ENCODE measurements at places on chromosomes 1 and 21. TPM values are rescaled to one million over a fixed set of nuclear protein-coding genes. Genes with fewer than 3 reads are reported as not detected.

DNA sequence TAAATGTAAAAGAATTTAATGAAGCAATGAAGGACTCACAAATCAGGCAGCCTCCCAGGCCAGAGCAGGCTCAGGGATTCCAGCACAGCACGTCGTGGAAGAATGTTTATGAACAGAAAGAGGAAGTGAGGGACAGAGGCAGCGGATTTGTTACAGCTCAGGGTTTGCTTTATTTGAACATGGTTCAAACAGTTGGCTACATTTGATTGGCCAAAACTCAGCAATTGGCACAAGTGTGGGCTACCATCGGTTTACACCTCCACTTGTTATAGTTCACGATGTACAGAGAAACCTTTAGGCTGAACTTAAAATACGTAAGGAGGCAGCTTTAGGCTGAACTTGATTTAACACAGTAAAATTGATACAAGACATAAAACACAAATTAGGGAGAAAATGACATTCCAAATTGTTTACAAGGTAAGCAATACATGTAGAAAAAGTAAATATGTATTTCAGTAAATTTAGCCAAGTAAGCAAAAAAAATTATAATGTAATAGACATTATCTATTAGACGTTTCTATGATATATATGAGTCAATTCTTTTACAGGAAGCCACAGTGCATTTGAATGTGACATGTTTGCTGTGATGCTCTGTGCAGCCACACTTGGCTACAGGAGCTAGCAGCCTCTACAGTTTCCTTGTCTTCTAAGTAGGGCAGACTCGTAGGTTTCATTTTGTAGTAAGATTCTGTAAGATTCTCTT, 126.5 kb downstream of the ADSS2 start:
- no peak for DNase-seq

DNA sequence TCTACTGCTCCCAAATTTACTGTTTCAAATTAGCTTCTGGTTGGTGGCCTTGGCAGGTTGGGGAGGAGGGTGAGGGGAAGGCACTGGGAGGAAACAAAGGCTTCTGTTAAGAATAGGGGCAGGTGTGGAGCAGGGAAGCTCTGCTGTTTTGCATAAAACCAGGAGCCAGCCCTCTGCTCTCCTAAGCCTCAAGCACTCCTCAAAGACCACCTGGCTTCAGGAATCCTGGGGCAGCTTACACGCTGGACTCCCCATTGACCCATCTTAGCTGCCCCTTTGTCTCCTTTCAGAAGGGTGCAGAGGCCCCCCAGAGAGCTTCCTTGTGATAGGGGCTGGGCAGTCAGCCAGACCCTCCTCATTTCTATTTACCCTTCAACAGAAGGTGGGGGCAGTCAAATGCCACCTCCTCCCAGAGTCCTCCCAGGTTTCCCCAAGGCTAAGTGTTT, 11.5 kb upstream of the DHRS3 start:
- DNase-seq = no peak

DNA sequence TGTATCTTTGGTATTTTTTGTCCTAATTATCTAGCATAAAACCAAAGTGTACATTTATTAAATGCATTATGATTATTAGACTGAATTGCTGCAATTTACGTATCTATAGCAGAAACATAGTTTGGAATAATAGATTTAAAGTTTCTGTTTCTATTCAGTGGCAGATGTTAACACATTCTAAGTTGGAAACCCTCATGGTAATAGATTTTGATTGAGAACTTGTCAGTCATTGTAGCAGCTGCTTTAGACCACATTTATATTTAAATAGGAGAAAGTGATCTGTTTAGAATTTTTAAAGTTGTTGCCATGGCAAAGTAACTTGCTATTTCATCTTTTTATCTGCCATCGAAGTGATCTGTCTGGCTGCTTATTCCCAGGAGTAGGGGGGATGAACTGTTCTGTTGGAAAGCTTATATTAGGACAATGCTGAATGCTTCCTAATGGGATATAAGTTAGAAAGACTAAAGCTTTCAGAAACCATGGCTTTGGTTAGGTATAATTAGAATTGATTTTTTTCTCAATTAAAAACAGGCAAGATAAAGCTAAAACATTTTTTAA, 61.6 kb downstream of the HS2ST1 start:
- DNase-seq = no peak

DNA sequence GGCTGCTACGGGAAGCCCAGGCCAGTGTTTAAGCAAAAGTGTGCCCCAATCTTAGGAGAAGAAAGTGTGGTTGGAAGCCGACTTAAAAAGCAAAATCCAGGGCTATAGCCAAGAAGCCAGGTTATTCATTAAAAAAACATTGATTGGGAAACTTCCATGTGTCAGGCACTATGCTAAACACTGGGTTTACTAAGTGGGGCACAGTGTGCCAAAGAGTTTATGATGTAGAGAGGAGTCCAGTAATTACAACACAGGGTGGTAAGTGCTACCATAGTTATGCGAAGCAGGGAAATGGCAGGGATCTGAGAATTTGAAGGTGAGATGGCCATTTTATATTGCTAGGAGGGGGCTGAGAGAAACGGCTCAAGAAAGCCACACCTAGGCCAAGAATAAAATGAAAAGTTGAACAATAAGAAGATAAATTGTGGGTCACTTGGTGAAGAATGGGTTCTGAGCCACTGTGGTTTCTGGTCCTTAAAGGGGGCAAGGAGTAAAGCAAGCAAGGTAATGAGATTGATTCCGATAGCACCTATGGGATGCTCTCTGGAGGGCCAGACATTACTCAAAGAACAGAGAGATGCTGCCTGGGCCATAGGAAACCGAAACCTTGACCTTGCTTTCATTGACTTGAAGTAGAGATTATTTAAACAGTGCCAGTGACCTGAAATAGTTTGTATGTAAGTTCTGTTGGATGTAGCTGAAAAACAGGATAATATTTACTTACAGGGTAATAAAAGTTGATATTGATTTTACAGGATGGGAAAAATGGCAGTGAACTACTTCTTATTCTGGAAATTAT, 177.8 kb downstream of the GIPC2 start:
- no peak for DNase-seq

GRCh38 chr1:78426408-78426807, 64.4 kb upstream of the PTGFR start:
- no peak for DNase-seq

DNA sequence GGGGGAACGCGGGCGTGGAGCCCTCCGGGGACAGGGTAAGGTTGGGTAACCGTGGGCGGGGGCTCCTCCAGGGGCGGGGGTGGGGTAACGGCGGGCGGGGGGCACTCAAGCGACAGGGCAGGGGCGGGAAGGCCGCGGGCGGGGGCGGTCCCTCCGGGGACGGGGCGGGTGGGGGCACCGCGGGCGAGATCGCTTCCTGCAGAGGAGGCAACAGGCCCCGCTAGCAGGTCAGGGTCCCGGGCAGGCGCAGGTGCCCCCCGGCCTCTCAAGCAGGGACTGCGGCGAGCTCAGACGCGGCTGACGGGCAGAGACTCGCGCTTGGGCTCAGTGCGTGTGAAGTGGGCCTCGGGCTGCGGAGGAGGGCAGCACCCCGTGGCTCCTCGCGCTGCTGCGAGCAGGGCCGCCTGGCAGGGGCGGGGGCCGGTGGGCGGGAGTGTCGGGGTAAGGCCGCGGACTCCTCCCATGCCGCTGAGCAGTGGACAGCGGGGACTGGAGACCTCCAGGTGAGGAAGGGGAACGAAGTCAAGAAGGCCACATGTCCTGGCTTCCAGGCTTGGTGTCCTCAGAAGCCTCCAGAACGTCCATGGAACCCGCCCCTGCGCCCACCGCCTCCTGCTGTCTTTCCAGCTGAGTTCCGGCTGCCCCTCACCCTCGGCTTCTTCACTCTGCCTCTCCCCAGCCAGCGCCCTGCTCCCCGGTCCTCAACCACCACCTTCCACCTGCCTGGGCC, 627 bp upstream of the GNB1 start:
- DNase-seq = no peak

DNA sequence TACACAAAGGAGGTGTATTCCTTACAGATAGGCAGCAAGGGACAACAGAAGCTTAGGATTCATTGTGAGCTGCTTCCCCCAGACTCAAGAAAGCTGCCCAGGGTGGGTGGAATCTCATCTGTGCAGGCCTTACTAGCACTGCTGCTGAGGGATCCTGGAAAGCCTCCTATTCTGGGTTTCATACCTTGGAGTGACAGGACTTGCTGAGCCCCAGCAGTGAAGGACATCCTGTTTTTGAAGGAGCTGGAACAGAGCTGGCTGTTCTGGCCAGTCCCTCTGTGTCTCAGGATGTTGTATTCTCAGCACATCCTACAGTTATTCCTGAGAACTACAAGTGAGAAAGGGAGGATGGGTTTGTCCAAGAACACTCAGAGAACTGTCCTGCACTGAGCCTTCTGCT, 486.3 kb downstream of the PTPRU start:
- no peak for DNase-seq

DNA sequence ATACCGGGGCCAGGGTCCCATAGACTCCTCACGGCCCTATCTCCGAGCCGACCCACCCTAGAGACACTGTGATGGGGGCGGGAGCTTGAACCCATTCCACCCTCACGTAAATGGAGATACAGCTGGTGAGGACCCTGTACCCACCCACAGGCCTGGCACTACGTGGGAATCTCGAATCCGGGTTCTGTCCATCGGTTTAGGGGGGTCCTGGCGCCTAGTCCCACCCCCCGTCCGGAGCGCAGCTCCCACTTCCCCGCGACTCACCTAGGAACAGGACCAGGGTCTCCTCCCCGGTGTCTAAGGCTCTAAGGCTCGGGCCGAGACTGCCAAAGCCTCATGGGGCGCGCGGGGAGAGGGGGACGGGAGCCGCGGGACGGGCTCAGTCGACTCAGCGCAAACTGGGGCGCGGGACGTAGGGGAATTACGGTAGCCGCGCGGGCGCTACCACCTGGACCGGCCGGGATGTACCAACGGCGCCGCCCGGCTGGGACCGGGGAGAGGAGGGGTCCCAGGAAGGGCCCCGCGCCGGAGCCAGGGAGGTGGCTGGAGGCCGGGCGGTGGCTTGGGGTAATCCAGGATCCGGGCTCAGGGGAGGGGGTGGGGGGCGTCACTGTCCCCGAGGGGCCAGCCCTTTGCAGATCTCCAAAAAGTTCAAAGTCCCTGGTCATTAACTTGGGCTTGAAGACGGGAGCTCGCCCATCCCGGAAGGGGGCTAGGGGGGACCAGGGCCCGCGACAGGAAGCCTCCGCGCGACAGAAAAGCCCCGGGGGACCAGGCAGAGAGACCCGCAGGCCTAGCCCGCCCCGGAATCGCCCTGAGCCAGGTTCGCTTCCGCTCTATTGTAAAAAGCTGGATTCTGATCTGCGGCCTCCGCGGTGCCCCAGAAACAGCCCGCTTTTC, 1.0 kb downstream of the PLEKHG5 start:
- no peak for DNase-seq

DNA sequence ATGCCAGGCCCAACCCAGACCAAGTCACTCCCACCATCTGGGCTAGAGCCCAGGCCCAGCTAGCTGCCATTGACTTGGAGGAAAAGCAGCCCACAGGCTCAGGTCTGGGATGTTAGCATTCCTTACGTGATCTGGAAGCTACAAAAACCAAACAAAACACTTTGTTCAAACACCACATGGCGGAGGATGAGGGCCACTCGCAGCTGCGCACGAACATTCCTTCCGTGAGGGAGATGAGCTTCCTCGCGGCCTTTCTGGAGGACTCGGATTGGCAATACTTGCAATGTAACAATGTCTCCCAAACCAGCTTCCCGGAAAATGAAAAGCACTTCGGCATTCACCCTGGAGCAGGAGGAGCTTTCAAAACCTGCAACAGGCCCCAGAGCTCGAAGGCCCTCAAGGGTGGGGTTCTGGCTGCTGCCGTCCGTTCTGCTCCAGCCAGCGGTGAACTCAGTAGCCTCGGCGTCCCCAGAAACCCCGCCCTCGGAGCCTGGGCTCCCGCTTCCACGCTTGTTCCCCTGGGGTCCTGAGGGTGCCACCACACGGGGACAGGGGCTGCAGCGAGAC, 40.5 kb downstream of the COL6A1 start:
- DNase-seq = no peak

- DNase-seq = no peak
Measured at GRCh38 chr1:1758692-1759455, 19.4 kb downstream of the NADK start.

GRCh38 chr1:51664421-51665240, 47.7 kb downstream of the OSBPL9 start:
- DNase-seq = no peak

DNA sequence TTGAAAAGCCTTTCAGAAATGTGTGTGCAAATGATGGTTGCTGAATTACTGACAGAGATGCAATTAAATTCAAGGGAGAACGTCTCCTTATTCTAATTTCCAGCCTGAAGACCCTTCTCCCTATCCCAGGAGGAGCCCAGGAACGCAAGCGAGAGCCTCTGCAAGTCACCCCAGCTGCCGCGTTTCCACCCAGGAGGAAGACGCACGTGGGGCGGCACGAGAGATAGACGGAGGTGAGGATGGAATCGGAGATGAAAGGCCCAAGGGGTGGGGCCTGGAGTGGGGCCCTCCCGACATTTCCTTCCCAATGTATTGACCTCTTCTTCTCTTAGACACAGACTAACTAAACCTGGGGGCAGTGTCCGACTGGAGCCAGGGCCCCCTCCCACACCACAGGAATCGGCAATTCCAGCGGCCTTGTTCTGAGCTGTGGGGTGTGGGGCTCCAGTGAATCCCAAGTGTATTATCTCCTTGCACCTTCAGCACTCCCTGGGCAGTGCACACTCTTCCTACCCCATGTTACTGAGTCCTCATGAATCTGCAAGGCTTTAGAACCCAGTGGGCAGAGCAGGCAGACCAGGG, 322.5 kb downstream of the AJAP1 start:
- DNase-seq = no peak

DNA sequence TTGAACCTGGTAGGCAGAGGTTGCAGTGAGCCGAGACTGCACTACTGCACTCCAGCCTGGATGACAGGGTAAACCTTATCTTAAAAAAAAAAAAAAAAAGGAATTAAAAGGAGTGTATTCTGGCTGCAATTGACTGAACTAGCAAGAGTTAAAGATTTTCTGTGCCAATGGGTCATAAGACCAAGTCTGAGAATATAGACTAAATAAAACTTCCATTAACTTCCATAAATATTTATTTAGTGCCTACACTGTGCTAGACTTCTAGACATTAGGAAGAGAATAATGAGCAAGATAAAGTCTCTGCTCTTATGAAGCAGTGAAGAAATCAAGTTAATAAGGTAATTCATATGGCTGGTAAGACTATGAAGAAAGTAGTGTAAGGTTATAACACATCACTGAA, 27.2 kb downstream of the DPH5 start:
- DNase-seq = no peak

Gene RASAL2
- total RNA-seq = 29.2 TPM

Gene FCRL1
- 0.63 TPM for total RNA-seq

Gene ELAPOR1
- 0.74 TPM for total RNA-seq

Gene ZNF648
- total RNA-seq = 0.11 TPM

Gene ADAMTS5
- 59.2 TPM for total RNA-seq

Gene FYB2
- 0.90 TPM for total RNA-seq

Gene POU2F1
- 31.3 TPM for total RNA-seq

Gene AMY1C
- not detected for total RNA-seq

Gene VAMP3
- 104 TPM for total RNA-seq

Gene GJA8
- not detected for total RNA-seq
